ENCODE measurements at places on chromosomes 11 and 22.

DNA sequence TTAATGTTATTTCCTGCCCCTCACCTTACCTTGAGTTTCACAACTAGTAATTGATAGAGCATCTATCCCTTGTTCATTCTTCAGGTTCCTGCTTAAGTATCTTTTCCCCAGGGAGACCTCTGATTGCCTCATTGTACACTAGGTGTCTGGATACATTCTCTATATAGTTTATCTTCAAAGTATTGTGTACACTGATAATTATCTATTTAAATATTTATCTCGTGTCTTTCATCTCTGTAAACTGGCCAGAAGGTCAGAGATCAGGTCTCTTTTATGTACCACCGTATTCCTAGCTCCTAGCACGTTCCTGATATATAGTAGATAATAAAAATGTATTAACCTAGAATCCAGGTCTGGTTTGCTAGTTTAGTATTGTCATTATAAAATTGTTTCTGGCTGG lies 6.4 kb downstream of the TMEM126B start:
- no peak for DNase-seq

GRCh38 chr11:12455938-12456337 lies 78.6 kb downstream of the PARVA start:
- DNase-seq = no peak

DNA sequence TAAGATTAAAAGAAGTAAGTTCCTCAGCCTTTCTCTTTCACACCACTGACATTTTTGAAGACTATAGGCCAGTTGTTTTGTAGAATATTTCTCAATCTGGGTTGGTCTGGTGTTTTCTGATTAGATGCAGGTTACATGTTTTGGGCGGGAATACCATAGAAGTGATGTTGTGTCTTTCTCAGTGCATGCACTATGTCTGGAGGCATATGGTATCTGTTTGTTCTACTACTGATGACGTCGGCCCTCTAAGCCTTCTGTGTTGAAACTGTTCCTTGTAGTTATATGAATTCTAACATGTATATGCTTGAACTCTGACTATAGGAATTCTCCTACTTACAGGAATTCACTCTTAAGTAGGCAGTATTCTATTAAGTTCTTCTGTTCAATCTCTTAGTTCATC lies 21.6 kb downstream of the ZFTA start:
- DNase-seq = no peak

DNA sequence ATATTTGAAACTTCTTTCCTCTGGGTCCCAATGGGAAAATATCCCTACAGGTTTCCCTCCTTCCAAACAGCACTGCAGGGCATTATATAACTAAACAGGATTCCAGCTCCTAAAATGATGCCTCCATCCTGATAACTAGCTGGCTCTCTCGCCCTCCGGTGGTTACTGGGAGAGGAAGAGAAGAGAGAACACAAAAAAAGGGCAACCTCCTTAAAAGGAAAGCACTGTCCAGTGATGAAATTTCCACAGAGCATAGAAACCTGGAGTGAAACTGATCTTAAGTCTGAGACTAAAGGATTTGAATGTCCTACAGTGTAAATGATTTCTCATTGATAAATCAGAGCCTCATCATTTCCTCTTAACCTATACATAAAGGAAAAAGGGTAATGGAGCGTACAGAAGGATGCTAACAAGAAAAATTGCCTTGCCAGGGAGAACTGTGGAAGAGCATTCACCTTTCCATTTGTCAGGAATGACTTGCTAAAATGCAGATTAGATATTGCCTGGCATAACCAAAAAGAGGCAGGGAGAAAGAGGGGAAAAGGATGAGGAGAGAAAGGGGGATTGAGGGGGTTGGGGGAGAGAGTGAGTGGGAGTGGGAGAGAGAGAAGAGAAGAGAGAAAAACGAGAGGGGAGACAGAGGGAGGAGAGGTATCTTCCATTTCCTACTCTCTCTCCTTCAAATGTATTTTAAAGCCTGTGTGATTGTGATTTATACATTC lies 121.3 kb downstream of the APOL5 start:
- DNase-seq = peak; percentile 39

DNA sequence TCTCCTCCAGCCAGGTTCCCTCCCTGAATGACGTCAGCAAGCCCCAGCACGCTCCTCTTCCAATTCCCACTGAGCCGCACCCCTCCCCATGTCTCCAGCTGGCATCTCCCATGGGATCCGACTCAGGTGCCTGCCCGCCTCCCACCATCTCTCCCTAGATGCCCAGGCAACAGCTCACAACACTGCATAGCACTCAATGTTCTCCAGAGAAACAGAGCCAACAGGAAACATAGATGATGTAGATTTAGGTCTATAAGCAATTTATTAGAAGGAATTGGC lies 532.3 kb downstream of the BRD1 start:
- peak; percentile 95 for DNase-seq

- no peak for DNase-seq
Observed at GRCh38 chr22:35882211-35883030, 146.2 kb downstream of the RBFOX2 start.

GRCh38 chr11:113119966-113120736 lies 158.9 kb downstream of the NCAM1 start:
- no peak for DNase-seq

GRCh38 chr11:19660076-19660475 lies 52.6 kb upstream of the NAV2 start:
- DNase-seq = peak; percentile 51

- DNase-seq = no peak
Observed at GRCh38 chr22:18109410-18110193, 1.0 kb upstream of the TUBA8 start.

DNA sequence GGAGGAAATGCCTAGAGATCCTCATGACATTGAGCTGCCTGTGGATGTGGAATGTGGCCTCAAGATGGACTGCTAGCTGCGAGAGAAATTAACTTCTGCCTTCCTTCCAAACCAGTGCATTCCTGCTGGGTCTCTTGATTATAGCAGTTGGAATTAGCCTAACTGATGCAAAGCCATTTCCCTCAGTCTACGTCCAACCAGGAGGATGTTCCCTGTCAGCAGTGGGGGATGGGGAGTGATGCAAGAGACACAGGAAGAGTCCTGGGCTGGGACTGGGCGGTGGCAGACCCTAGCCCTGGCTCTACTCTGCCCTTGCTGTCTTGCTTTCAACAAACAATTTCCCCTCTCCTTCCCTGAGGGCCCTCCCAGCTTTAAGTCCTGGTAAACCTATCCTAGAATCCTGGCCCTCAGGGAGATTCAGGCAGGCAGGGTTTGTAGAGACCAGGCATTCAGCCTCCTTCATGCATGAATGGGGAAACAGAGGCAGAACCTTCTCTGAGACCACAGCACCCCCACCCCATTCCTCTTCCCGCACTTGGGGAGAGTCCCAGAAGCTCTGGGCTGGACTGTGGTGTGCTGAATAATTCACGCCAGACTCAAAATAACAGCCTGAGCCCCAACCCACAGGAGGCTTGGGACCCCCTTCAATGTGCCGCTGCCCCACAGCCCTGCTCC lies 17.0 kb downstream of the C11orf96 start:
- DNase-seq = no peak

- DNase-seq = peak; percentile 72
Observed at GRCh38 chr11:125923012-125923579, 18.8 kb downstream of the DDX25 start.

- DNase-seq = peak; percentile 69
Observed at GRCh38 chr11:67732045-67732787, 57.8 kb upstream of the ALDH3B2 start.

DNA sequence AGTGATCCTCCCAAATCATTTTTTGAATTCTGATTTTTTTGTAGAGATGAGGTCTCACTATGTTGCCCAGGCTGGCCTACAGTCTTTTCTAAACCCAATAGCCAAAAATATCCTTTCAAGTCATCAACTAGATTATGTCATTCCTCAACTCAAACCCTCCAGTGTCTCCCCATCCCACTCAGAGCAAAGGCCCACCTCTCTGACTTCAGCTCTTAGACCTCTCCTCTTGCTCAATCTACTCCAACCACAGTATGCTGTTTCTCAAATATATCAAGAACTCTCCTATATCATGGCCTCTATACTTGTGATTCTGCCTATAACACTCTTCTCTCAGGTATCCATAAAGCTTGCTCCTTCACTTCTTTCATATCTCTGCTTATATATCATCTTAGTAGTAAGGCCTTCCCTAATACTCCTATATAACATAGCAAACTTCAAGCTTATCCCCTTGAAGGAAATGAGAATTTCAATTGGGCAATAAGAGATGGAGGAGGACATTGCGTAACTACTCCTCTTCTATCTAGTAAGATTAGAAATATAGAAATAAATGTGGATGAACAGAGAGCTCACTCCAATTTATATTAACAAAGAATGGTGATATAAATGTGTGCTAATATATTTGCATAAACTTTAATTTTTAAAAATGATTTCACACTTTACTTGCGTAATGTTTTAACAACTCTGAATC lies 24.5 kb downstream of the DLG2 start:
- no peak for DNase-seq

GRCh38 chr11:6620636-6621035 lies 1.4 kb upstream of the TPP1 start:
- no peak for DNase-seq

GRCh38 chr11:36431429-36432092 lies 78.5 kb downstream of the TRAF6 start:
- DNase-seq = no peak

DNA sequence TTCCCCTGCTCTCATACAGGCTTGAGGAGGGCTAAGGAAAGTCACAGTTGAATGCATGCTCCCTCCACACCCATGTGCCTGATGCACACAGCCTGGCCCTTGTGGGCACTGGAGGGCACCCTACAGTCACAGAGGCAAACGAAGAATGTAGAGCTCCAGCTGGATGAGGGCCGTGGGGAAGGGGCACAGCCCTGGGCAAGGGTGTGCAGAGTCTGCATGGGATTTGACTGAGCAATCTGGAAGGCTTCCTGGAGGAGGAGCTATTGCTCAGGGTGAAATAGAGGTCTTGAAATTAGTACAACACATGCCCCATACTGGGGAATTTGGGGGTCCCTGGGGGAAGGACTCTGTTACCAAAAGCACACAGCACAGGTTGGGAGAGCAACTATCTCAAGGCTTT lies 64.0 kb downstream of the KCNQ1 start:
- DNase-seq = no peak

DNA sequence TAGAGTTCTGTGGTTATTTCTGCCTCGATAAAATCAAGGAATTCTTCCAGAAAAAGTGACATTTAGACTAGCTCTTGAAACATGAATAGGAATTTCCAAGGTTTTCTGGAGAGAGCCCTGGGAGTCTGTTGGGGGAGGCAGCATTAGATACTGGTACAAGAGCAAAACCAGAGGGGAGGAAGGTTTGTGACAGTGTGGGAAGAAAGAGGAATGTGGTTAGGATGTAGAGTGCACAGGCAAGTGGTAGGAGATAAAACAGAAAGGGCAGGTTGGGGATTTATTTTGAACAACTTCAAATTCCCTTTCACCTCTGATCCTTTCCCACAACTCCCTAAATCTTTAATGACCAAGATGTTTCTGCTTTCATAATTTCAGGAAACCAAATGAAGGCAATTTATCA lies 588.4 kb downstream of the METTL15 start:
- no peak for DNase-seq

- DNase-seq = no peak
Observed at GRCh38 chr22:42889304-42889703, 32.2 kb upstream of the ARFGAP3 start.

- DNase-seq = no peak
Observed at GRCh38 chr22:36337365-36338130, 50.2 kb downstream of the MYH9 start.

DNA sequence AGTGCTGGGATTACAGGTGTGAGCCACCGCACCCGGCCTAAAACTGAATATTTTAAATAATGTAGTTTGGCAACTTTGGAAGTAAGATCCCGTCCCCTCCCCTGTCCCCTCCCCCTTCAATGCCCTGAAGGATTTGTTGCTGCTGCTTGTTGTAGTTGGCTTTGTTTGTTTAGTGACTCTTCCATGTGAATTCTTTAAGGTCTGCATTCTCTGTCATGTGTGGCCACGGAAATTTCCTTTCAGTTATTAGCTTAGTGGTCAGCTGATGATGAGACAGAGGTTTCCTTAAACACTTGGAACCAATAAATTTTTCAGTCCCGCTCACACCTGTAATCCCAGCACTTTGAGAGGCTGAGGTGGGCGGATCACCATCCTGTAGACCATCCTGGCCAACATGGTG lies 109.9 kb downstream of the MPPED1 start:
- no peak for DNase-seq

- DNase-seq = no peak
Observed at GRCh38 chr11:90323289-90323688, 100.4 kb upstream of the CHORDC1 start.

GRCh38 chr11:2576549-2576948 lies 123.2 kb downstream of the KCNQ1OT1 start:
- DNase-seq = no peak

GRCh38 chr11:70142221-70142875 lies 60.7 kb upstream of the FADD start:
- DNase-seq = peak; percentile 71

DNA sequence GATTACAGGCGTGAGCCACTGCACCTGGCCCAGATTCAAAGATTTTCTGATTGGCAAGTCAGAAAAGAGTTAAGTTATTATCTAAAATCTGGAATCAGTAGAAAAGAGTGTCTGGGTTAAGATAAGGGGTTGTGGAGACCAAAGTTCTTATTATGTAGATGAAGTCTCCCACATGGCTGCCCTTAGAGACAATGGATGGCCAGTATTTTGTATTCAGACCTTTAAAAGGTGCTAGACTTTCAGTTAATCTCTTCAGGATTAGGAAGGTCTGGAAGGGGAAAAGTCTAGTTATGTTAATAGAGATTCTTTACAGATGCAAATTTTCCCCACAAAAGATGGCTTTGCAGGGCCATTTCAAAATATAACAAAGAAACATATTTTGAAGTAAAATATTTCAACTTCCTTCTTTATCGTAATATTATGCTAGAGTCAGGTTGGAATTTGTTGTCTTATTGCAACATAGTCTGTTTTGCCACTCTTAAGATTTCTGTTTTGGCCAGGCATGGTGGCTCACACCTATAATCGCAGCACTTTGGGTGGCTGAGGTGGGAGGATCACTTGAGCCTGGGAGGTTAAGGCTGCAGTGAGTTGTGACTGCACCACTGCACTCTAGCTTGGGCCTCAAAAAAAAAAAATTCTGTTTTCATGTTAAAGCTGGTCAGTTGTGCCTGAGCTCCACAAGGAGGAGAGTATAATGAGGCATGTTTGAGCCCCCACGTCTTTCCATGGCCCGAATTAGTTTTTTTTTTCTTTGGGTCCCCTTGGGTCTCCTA lies 14.0 kb downstream of the GRAMD1B start:
- no peak for DNase-seq

Measured in NCI-H345 (cell line).